ENCODE measurements at places on chromosomes 11 and 22.

DNA sequence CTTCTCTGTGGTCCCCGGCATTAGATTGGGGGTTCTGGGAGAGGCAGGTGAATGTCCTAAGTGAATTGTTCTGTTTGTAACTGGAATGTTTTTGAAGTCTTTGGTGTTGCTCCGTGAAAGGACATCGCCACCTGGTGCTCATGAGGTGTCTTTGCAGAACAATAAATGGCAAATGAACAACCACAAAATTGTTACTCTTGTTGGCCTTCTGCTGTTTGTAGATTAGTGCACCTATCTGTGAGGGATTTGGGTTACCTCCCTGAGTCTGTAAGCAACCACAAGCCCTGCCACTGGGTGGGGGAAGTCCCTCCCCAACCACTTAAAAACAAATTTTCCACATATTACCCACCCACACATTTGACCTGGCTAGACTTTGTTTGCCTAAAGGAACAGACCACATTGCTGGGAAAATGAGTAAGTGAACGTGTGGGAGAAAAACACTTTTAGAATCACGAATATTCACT is 4.7 kb downstream of the MPEG1 start:
- H3K4me1 ChIP-seq = no peaks in the 10 kb centered on the region
- no peak overlapping the region for H3K4me3 ChIP-seq
- H3K36me3 ChIP-seq = no peaks in the 10 kb centered on the region

GRCh38 chr11:133040289-133040900 is 491.9 kb downstream of the OPCML start:
- H3K27ac ChIP-seq = no peak overlapping the region
- DNase-seq = no peak
- no peaks in the 10 kb centered on the region for H3K4me1 ChIP-seq
- no peaks in the 10 kb centered on the region for H3K27me3 ChIP-seq

- no peaks in the 10 kb centered on the region for H3K27me3 ChIP-seq
- H3K4me3 ChIP-seq = no peak overlapping the region
- H3K36me3 ChIP-seq = no peaks in the 10 kb centered on the region
- no peaks in the 10 kb centered on the region for H3K4me1 ChIP-seq
- no peak for DNase-seq
Observed at GRCh38 chr11:45413156-45413858, 127.2 kb upstream of the SYT13 start.

GRCh38 chr11:44229098-44229497 is 80.8 kb downstream of the ALX4 start:
- H3K36me3 ChIP-seq = no peaks in the 10 kb centered on the region
- DNase-seq = peak; percentile 18
- H3K27me3 ChIP-seq = no peaks in the 10 kb centered on the region
- no peaks in the 10 kb centered on the region for H3K4me1 ChIP-seq
- H3K4me3 ChIP-seq = no peak overlapping the region
